ENCODE measurements at places on chromosomes 6 and 20.

GRCh38 chr20:52031563-52032303 lies 159.8 kb downstream of the ZFP64 start:
- no peak for DNase-seq

- no peak for DNase-seq
Observed at GRCh38 chr6:148926478-148926877, 179.6 kb downstream of the UST start.

- DNase-seq: no peak
Observed at GRCh38 chr6:34103321-34103720, 42.6 kb downstream of the GRM4 start.

DNA sequence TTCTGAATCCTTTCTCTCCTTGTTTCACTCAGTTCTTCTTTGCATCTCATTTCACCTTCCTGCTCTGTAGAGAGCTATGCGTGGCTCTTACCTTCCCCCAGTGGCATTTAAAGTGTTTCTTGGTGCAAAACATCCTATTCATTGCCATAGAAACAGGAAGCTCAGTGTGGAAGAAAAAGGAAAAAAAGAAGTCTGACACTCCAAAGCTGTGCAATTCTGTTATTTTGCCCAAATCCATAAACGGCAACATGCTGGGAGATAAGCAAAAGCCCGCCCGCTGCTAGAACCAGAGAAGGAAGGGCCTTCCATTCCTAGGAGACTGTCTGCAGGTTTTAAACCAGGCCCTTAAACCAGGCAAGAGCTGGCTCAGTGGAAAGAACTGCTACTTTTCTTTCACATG lies 247.1 kb downstream of the HIVEP2 start:
- DNase-seq: no peak
